Stimulated activated CD4-positive, alpha-beta T cell treated with anti-CD3 and anti-CD28 coated beads, Interleukin-1b, Interleukin-23, amount 100 ng/mL, for 48 hours (primary cell): ENCODE measurements at places on chromosomes 12 and 14.

- DNase-seq, result no peak
Measured at GRCh38 chr12:51848841-51849735, 570 bp upstream of the FIGNL2 start.

DNA sequence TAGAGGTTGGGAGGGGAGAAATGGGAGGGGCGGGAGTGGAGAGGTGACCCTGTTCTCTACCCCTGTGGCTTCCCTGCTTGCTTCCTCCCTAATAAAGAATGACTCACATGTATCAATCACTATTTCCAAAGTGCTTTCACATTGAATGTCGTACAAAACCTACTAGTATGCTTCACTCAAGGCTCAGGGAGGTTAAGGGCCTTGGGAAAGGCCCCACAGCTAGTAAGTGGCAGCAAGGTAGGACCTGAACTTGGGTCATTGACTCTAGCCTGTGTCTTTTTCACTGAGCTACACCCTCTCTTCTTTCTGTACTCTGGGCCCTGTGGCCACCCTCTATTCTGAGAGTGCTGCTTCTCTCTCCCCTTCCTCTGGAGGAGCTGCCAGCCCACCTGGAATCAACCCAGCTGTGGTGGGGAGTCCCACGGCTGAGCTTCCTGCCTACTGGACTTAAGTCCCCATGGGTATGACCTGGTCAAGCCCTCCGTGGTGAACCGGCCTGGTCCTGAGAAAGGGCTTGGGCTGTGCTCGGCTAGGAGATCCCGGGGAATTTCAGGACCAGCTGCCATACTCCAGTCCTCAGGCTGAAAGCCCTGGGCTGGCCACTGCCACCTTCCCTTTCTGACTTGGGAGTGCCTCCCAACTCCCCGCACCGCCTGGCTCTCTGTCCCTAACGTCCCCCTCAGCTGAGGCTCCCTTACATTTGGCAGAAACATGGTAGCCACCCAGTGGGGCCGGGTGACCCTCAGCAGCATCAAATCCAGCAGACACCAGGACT lies 13.0 kb downstream of the SLC48A1 start:
- no peak for DNase-seq

- no peak for DNase-seq
Measured at GRCh38 chr14:78367355-78367754, 197.2 kb downstream of the NRXN3 start.

DNA sequence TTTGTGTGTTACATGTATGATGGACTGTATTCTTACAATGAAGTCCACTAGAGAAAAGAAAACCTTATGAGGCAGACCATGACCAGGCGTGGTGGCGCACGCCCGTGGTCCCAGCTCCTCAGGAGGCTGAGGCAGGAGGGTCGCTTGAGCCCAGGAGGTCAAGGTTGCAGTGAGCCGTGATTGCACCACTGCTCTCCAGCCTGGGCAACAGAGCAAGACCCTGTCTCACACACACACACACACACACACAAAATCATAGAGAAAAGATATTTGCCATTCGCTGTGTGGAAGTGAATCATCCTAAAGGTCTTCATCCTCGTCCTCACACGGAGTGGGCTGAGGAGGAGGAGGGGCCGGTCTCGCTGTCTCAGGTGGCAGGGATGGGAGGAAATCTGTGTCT lies 32.3 kb downstream of the LRCOL1 start:
- no peak for DNase-seq
